ENCODE measurements at places on chromosomes 2 and 18.

DNA sequence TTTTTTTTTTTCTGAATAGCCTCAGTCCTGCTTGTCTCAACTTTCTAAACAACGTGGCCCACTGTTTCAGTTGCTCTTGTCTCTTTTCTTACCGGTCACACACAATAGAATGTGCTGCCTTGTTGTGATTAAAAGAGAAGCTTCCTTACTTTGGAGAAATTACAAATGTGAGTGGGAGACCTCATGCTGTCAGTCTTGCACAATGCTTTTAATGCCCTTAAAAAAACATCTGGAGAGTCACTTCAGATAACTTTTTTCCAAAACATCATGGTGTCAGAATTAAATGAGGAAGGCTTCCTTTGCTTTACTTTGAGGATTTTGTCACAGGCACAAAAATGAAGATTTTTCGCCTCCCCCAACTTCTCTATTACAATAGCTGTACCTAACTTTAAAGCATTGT, 37.7 kb downstream of the LHCGR start:
- no peak for DNase-seq

DNA sequence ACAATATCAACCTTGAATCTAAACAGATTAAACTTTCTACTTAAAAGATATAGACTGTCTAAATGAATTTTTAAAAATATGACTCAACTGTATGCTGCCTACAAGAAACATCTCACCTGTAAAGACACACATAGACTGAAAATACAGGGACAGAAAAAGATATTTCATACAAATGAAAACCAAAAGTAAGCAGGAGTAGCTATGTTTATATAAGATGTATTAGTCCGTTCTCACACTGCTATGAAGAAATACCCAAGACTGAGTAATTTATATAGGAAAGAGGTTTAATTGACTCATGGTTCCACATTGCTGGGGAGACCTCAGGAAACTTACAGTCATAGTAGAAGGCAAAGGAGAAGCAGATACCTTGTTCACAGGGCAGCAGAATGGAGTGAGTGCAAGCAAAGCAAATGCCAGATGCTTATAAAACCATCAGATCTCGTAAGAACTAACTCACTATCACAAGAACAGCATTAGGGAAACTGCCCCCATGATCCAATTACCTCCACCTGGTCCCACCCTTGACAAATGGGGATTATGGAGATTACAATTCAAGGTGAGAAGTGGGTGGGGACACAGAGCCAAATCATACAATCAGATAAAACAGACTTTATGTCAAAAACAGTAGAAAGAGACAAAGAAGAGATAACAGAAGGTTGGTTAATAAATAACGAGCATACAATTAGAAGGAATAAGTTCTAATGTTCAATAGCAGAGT, 214.4 kb upstream of the SLC39A10 start:
- no peak for DNase-seq

- no peak for DNase-seq
These were observed 126.4 kb downstream of the SH3BP4 start for GRCh38 chr2:235078182-235078581.

DNA sequence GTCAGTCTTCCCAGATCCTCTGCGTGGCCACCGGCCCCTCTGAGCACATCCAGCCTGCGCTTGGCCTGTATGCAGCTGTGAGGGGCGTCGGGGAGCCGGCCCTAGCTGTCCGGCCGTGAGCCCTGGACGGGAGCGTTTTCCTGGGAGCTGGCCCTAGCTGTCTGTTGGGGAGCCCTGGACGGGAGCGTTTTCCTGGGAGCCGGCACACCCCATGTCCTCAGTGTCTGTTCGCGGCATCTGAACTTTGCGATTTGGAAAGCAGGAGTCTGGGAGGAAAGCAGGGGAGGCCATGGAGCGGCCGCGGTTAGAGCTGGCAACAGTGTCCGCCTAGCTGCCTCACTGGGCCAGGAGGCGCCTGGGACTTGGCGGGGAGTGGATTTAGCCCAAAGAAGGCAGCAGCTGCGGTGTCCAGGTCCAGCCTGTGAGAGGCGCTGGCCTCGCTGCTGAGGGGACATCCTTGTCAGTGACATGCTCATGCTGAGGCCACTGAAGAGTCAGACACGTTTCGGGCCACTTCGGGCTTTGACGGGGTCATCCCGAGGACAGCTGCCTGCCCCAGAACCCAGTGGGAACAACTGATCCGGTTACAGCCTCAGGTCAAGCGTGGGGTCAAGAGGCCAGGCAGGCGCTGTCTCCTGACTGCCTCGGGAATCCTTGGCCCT, 75.8 kb downstream of the KCNG2 start:
- peak; percentile 70 for DNase-seq

DNA sequence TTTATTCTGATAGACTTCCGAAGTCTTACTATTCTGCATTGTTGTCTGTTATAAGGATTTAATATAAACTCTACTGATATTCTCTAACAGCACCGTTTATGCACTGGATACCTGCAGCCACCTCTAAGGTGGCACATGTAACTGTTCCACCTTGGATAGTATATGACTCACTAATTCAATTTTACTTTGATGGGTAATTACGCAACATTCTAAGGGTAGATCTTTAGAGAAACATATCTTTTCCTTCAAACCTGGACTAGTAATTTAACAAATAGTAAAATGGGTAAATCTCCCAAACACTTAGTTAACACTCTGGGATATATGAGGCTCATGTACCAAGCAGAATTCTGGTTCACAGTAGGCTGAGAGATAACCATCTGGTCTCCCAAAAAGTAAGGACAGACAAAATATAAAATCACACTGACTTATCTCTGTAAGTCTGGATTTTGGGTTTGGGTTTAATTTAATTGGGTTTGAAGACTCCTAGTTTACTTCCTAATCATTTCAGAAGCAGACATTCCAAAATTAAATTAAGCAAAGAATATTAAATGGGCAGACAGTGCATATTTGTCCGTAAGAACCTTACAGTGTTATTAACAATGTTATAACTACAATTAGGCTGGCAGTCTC, 414.8 kb downstream of the TGIF1 start:
- no peak for DNase-seq

DNA sequence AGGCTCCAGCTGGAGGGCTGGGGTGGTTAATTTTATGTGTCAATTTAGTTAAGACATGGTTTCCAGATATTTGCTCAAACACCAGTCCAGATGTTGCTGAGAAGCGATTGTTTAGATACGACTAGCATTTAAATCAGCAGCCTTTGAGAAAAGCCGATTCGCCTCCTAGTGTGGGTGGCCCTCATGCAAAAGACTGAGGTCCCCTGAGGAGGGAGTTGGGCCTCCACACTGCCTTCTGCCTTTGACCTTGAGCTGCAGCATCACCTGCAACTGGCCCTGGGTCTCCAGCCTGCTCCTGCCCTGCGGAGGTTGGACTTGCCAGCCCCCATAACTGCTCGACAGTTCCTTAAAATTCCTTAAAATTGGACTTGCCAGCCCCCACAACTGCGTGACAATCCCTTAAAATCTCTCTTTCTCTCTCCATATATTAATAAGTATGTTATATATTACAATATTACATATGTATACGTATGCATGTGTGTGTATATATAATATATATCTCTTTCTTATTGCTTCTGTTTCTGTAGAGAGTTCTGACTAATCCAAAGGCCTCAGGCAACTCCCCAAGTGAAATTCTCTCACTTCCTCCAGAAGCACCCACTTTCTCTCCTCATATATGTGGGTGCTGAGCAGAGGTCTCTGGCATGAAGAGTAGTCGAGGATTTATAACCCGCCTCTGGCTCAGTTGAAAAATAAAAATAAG, 14.4 kb downstream of the FBLN7 start:
- DNase-seq: peak; percentile 4

DNA sequence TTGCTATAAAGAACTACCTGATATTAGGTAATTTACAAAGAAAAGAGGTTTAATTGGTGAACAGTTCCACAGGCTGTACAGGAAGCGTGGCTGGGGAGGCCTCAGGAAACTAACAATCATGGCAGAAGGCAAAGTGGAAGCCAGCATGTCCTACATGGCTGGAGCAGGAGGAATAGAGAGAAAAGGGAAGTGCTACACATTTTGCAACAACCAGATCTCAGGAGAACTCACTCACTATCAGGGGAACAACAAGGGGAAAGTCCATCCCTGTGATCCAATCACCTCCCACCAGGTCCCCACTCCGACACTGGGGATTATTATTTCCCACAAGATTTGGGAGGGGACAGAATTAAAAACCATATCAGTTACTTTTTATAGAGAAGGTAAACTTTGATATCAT, 273.5 kb upstream of the MMADHC start:
- no peak for DNase-seq

GRCh38 chr2:25551316-25551715, 122.1 kb downstream of the DTNB start:
- no peak for DNase-seq

DNA sequence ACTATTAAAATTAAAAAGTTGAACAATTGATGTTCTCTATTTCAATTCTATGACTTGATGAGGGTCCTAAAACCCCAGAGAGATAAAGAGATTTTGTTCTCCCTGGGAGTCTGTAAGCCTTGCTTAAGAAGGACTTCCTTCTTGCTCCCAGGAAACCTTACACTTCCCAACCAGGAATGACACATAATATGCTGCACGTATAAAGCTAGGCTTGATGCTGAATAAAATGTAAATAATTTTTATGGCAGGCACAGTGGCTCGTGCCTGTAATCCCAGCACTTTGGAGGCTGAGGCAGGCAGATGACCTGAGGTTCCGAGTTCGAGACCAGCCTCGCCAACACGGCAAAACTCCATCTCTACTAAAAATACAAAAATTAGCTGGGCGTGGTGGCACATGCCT, 27.8 kb downstream of the SPIRE1 start:
- DNase-seq: no peak

- DNase-seq: no peak
These were observed 122.9 kb downstream of the ZNF521 start for GRCh38 chr18:25229081-25229480.

DNA sequence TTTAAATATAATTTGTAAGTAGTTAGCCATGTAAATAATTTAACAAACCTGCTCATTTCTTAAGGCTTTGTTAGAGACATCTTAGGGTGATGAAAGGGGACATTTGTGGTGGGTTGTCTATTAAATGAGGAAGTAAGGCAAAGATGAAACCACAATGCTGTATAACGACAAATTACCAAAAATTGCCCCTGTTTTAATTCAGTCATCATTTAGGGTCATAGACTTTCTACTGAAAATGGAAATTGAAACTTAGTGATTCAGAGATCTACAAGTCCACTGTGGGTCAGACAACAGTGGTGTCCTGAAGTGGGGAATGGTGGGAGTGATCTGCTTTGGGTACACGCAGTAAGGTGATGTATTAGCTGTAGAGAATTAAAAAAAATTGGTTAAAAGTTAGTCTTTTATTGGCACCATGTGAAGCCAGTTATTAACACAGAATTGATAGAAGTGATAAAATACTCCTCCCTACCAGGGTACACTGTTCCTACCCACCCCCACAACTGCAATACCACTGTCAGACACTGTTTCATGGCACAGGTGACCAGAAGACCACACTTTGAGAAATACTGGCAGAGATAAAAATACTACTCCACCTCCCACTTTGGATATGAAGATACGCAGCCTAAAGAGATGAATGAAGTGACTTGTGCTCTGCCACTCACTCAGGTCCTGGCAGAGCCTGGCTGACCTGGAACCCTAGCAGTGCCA, 13.4 kb downstream of the CERS6 start:
- DNase-seq: no peak

- DNase-seq: no peak
These were observed 362.3 kb downstream of the SLC4A3 start for GRCh38 chr2:219989744-219990143.

- DNase-seq: no peak
These were observed 2.0 kb upstream of the TRPM8 start for GRCh38 chr2:233915128-233915527.

GRCh38 chr2:226383461-226383860, 416.2 kb downstream of the IRS1 start:
- no peak for DNase-seq
